ENCODE measurements at places on chromosomes 6 and 20.

DNA sequence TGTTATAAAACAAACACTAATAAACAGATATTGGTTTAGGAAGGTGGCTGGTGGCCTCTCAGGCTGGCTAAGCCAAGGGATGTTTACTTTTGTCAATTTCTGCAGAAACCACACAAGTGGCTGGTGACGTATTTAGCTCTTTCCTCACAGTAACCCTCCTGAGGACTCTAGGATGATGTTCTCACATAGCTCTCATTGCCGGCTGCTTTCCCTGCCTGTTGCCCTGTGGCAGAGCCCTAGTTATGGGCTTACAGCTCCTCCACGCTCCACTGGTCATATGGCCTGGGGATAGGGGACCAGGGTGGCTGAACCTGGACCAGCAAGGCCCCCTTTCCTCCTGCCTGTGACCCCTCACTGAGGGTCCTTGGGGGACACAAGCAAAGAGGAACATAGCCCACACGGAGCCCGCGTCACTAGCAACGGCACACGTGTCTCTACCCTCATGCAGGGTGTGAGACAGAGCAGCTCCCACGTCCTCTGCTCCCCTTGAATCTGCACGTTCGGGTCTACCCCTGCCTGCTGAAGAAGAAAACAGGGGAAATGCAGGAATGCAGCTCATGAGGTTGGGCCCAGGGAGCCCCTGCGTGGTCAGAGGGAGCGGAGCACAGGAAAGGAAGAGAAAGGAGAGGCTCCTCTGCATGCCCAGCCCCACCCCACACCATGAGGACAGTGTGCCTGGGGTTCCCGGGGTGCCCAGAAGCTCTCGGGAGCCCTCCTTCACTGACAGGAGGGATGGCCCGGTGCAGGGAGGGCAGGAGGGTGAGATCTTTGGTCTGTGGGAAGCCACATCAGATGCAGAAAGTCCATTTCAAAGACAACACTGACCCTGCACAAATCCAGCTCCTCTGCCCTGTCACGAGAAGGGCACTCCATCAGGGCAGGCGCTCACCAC lies 13.9 kb downstream of the RAMACL start:
- no peak for DNase-seq

GRCh38 chr6:143478479-143479062 lies 28.0 kb downstream of the PEX3 start:
- DNase-seq, result no peak

- DNase-seq, result peak; percentile 75
Observed at GRCh38 chr6:91509711-91510110, 922.8 kb upstream of the MAP3K7 start.

DNA sequence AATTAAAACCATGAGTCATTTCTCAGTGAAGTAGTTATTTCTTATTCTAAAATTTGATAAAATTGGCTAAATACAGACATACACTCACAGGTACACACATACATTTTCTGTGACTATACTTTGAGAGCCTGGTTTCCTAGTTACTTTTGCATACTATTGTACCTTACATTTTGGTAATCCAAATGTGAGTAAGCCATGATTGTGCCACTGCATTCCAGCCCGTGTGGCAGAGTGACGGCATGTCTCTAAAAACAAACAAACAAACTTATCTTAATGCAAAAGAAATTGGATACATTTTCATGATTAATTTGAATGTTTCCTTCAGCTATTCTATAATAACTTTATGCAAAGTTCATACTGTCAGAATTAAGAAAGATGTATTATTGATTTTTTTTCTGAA lies 628.8 kb downstream of the GRIK2 start:
- DNase-seq, result no peak

- no peak for DNase-seq
Observed at GRCh38 chr20:50467718-50468356, 42.3 kb upstream of the PTPN1 start.

- DNase-seq, result no peak
Observed at GRCh38 chr20:34579979-34580940, 21.7 kb downstream of the MAP1LC3A start.

DNA sequence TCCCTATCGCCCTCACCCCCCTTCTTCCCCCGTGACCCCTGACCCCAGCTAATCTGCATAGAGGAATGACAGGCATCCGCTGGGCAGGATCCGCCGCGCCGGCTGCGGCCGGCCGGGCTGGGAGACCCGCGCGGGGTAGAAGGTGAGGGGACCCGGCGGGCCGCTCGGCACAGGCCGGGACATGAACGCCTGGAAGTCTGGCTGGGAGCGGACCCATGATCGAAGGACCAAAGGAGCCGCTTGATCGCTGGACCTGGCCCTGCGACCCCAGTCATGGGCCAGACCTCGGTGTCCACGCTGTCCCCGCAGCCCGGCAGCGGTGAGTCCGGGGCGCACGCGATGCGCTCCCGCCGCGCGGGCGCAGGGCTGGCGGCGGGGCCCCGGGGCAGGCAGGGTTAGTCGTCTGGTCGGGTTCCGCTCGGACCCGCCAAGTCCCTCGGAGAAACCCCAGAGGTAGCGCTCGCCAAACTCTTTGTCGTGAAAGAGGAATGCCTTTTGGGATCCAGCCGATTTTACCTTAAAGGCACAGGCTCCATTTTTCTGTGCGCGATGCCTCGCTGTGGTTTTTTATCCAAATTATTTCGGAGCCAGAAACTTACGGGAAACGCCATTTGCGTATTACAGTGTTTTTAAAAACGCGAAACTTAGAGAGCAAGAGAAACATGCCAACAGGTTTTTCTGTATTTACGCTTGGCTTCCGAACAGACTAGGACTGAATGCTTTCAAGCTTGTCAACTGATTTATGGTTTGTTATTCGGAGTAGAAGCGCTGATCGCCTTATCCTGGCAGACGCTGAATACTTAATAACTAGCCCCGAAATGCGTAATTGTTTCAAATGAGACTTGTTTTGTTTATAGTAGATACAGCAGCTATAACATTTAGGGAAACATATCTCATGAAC lies at the start of gene PHACTR2:
Gene PHACTR2 (plus strand): TSS at position 75 of the 901 bp plus-strand sequence. CDS start 199 bp downstream, at position 274.
- DNase-seq, result no peak

DNA sequence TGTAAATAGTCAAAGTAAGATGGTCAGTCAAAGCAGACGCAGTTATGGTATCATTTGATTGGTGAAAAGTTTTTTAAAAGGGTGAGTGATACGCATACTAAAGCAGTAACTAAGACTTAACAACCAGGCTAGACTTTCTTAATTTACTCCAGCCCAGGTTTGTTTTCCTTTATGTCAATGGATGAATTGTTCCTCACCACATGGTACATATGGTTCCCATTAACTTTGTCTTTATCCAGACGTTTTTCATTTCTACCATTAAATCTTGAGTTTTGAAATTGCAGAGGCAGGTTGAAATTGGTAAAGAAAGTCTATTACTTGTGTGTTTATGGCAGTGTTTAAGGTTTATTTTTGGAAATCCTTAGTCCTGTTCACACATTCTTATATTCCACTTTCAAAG lies 98.5 kb upstream of the SCGN start:
- no peak for DNase-seq

- DNase-seq, result no peak
Observed at GRCh38 chr6:129320892-129321291, 389.1 kb downstream of the ARHGAP18 start.

GRCh38 chr6:47163536-47163935 lies 121.4 kb upstream of the ADGRF1 start:
- DNase-seq, result no peak

GRCh38 chr6:168507730-168508129 lies 66.7 kb downstream of the SMOC2 start:
- DNase-seq, result no peak

GRCh38 chr20:57037689-57038088 lies 228.8 kb downstream of the BMP7 start:
- DNase-seq, result no peak

GRCh38 chr6:109897025-109897424 lies 81.1 kb upstream of the GPR6 start:
- DNase-seq, result no peak

DNA sequence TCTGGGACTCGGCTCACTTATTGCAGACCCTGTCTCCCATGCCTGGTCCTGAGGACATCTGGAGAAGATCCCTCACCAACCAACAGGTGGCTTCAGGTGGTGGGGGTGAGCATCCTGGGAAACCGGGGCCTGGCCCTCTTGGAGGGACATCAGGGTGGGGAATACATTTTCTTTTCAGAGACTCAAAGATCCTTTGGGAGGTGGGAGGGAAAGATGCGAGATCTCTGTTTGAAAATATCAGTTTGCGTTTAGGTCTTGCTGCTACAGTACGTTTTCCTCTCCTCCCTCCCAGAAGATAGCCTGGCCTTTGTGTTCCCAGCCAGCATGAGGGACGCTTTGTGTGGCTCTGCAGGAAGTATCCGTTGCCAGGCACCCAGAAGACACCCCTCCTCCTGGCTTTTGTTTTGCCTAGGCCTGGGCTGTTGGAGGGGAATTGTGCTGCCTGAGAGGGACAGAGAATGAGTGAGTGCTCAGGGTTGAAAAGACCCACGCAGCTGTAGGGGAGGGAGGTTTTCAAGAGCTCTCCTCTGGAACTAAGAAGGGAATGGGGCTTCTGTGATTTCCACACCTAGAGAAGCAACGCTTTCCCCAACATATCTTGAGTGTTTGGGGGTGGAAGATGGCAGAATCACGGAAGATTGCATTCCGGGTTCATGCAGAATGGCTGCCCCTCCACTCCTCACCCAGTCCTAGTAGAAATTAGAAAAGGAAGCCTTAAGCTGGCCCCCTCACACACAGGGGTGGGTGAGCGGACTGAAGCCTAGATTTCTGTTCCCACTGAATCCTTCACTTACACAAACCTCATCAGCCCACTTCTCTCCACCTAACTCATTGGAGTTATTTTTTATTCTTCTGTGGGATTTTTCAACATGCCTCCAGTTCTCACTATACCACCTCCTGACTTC lies 22.0 kb upstream of the SLC2A12 start:
- DNase-seq, result no peak

- no peak for DNase-seq
Observed at GRCh38 chr6:168607272-168608112, 166.5 kb downstream of the SMOC2 start.

GRCh38 chr6:9933677-9934076 lies 481.2 kb downstream of the TFAP2A start:
- DNase-seq, result no peak

DNA sequence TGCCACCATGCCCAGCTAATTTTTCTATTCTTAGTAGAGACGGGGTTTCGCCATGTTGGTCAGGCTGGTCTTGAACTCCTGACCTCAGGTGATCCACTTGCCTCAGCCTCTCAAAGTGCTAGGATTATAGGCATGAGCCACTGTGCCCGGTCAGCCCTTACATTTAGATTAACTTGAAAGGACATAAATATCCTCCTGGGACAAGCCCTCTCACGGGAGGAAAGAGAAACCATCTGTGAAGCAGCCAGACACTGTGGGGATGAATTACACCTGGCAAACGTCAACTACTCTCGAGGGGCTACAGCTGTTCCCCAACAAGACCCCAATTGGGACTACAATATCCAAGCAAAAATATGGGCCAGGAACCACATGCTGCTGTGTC lies 32.7 kb upstream of the SAMHD1 start:
- DNase-seq, result no peak

DNA sequence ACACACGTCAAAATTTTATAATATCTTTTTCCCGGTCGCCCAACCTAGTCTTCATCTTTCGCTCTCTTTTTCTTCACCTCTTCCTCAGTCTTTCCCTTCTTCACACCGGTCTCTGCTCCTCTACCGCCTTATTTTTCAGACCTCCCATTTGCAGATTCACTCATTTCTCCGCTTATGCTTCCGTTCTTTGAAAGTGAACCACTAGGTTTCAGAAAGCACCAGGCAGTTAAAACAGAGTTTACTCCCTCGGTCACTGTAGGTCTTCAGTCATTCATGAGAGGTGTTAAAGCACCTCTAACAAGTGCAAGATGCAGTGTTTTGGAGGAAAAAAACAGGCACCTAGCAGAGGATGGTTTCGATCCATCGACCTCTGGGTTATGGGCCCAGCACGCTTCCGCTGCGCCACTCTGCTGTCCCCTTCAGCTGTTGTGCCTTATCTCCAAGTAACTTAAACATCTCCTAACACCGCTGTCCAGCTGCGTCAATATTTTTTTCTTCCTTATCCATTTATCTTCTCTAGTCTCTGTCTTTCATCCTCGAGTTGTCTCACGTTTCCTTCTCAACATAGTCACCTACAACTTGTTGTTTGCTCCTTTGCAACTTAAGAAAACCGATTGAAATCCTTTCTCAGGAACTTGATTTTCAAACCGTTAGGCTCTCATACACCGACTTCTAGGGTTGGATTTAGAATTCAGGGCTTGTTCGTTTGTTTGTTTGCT lies 119.7 kb upstream of the ZNF184 start:
- peak; percentile 82 for DNase-seq
